ENCODE measurements at places on chromosomes 3 and 15.
A peak's percentile ranks its signal among the peaks of the same experiment; 100 is the strongest.

DNA sequence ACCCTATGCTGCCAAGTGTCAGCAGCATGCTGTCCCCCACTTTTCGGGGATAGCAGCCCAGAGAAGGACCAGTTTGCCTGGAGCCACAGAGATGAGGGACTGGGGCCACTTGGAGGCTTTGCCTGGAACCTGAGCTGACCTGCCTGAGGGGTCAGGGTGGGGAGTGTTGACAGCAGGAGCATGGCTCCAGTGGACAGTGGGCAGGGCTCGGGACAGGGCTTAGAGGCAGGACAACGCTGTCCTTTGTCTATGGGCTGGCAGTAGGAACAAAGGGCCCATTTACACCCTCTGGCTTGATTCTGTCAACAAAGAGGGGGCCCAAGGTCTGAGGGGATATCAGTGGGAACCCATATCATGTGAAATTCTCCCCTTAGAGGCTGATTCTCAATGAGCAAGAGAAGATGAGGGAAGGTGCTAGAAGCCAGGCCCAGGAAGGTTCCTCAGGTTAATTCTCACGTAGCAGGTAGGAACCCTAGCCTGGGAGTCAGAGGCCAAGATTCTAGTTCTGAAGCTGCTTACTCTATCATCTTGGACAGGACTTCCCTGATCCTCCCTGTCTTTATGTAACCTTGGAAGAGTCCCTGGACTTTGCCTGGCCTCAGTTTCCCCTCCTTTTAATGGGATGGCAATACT, 29.7 kb upstream of the HHATL start:
- no peak for DNase-seq

DNA sequence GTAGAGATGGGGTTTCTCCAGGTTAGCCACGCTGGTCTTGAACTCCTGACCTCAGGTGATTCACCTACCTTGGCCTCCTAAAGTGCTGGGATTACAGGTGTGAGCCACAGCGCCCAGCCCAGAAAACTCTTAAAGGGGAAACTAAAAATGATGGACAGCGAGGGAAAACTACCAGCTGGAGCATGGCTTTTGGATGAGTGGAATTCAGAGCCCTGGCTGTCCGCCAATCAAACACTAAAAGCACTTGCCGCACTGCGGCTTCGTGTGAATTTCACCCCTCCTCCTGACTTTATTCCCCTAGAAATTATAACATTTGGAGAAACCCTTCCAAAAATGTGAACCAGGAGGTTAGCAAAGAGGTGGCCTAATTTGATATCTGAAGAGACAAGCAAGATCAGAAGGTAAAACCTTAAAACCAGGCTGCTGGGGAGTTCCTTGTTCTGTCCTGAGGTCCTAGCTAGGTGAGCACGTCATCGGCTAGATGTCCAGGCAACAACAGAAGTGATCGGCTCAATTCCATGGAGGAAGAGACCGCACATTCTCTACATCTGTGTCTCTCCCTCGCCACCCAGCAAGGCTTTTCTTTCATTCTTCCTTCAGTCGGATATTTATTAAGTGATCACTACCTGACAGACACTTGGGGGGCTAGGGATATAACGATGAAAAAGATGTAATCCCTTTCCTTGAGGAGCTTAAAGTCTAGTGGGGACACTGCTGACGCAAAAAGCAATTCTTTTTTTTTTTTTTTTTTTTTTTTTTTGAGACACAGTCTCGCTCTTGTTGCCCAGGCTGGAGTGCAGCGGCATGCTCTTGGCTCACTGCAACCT, 1.7 kb downstream of the TM4SF19 start:
- DNase-seq: no peak

DNA sequence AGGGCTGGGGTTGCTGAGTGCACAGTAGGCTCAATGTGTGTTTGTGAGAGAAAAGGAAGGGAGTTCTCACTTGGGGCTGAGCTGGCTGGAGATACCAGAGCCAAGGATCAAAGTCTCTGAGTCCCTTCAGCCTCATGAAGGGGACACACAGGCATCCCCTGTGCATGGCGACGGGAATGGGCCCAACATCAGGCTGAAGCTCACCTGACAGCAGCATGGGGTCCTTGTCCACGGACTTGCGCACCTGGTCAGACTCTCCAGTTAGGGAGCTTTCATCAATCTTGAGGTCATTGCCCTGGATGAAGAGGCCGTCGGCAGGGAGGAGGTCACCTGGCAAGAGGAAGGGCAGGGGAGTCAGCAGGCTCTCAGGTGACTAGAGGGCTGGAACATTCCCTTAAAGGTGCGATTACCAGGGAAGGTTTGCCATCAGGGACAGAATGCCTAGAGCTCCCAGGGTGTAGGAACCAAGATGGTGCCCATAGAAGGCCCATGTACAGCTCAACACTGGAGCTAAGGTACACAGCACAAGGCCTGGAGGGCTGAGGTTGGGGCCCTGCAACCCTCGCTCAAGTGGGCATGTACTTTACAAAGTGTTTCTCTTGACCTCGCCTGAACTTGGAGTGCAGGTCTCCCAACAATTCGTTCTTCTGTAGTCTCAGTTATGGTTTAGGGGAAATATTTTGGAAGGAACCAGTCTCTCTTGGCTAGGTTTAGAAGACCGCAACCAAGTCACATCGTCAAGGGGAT, 80.0 kb upstream of the SEC13 start:
- no peak for DNase-seq

- peak; percentile 44 for DNase-seq
These were observed 2.2 kb downstream of the FURIN start for GRCh38 chr15:90870354-90871138.

DNA sequence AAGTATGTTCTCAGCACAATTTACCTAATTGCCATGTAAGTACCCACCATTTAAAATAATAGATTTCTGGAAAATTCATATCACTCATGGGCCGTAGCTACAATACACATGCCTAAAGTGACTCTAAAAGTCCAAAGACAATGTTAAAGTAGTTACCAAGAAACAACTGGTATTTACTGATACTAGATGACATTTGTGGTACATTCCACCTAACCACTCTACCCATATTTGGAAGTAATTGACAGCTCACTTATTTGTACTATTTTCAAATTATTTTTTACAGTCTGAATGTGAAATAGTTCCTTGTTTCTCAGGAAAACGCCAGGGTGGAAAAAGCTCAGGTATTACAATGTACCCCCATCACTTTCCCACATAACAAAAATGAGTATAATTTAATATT, 573.0 kb downstream of the MECOM start:
- DNase-seq: no peak

DNA sequence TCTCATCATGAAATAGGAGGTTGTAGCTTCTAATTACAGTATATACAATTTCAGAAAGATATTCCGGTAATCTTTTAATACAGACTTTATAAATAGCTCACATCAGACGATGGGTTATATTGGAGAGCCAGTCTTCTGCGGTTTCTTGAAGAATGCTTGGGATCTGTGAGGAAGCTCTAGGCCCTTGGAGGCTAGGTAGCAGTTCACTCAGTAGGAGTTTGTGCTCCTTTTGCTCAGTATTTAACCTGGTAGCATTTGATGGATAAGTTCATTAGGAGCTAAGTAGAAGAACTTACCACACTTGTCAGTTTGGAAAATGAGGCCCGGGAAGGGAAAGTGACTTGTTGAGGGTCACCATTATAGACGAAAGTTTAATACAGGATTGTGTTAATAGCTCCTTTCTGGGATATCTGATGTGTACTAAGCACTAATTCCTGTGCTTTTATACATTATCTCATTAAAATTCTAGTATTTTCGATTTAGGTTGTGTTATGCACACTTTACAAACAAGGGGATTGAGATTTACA, 2.8 kb downstream of the FNDC3B start:
- DNase-seq: no peak

- no peak for DNase-seq
These were observed 11.0 kb downstream of the PRKCD start for GRCh38 chr3:53171827-53172505.

- DNase-seq: no peak
These were observed 96.1 kb downstream of the KBTBD8 start for GRCh38 chr3:67094167-67094566.

DNA sequence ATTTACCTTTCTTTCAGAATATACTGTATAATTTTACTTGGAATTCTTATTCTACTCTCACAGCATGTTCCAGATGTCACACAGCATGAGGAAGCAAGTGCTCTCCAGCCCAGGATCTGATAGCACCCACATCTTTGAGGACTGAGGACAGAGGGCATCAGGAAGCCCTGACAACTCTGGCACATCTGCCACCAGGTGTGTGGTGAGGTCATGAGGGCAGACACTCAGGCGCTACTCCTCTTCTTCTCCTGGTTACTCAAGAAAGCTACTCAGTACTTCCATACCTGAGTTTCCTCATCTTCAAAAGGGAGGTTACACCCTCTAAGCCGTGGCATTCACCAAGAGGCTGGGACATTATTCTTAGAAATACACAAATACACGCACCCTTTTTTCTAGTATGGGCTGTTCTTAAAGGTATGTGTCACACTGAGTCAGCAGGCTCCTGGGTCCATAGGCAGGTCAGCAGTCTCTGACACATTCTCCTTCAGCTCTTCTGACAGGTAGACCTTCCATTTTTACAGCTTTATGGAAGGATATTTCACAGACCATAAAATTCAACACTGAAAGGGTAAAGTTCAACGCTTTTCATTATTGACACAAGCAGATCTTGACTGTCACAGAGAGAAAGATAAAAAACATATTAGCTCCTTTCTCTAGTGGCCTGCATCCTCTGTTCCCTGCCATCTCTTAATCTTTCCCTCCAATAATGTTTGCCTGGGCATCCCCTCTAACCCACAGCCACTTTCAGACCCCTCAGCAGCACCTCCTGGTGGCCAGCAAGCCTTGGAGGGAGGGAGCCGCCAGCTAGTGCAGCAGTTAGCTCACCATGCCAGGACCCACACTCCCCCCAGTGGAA, 103.2 kb upstream of the TJP1 start:
- DNase-seq: peak; percentile 41

- no peak for DNase-seq
These were observed 38.2 kb downstream of the MRPL46 start for GRCh38 chr15:88428805-88429605.

- no peak for DNase-seq
These were observed 66.2 kb upstream of the UBE2E1 start for GRCh38 chr3:23739536-23739935.

DNA sequence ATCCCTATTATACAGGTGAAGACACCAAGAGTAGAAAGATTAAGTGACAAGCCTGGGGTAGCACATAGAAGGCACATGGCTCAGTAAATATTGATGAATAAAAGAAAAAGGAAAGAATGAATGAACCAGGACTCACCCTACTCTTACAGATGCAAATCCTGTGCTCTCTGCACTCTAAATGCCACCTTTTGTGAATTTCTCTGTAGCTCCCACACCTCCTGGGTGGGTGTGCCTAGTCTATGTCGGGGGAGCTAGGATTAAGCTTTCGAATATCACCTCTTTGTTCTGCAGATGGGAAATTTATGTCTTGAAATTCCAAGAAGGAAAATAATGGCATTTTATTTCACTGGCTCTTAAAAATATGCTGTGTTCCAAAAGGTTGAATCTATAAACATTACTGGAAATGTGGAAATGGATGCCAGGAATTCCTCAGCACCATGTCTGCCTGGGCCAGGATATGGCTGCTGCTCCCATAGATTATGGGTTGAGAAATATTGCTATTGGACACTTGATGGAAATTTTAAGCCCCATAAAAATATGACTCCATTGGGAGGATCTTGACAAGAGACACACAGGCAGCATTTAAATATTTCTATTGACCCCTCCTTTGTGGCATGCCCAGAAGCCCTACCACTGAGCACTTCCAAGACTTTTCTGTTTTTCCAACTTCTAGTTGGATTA, 43.3 kb downstream of the CCNB2 start:
- DNase-seq: no peak

DNA sequence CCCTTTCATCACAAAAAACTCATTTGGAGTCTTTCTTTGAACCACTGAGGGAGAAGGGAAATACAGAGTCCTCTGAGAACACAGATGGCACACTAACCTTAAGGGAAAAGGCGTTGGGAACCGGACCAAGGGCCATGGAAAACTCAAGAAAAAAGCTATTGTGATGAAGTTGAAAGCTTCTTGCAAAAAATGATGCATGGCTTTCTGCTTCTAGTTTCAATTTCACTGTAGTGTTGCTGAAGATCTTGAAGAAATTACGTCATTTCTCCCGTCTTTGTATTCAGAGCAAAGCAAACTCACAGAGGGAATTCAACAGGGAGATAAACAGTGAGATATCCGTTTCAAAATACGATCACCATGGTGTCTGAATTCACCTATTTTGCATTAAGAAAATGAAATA, 642.3 kb upstream of the ADAMTS9 start:
- no peak for DNase-seq

GRCh38 chr15:64071931-64072765, 21.5 kb downstream of the CIAO2A start:
- no peak for DNase-seq

DNA sequence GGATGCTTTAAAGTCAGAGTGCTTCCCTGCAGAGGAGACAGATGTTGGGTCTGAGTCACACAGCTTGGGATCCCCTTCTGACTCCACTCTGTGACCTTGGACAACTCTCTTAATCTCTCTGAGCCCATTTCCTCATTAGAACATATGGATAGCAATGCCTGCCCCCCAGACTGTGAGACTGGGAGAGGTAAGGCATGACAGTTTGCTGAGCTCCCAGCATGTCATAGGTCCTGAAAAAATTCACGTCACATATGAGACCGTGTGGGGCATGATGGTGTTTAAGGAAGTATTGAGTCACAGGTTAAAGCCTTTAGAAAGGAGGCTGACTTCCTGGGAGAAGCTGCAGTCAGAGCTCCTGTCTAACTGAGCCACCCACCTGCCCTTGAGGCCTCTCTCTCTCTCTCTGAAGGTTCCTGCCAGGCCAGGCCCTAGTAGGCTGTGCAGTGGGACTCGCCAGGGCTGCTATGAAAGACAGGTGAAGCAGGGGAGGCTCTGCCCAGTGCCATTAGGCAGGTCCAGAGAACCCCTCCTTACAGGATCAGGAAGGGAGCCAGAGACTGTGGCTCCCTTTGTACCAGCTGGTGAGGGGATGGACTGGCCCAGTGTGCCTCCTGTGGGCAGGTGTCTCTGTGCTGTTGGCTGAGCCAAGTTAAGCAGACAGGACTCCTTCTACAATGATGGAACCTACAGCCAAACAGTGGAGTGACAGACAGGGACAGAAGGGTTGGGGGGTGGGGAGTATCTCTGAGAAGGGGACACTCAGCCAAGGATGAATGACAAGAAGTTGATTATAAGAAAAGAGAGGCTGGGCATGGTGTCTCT, 19.5 kb upstream of the DOCK3 start:
- peak; percentile 29 for DNase-seq

DNA sequence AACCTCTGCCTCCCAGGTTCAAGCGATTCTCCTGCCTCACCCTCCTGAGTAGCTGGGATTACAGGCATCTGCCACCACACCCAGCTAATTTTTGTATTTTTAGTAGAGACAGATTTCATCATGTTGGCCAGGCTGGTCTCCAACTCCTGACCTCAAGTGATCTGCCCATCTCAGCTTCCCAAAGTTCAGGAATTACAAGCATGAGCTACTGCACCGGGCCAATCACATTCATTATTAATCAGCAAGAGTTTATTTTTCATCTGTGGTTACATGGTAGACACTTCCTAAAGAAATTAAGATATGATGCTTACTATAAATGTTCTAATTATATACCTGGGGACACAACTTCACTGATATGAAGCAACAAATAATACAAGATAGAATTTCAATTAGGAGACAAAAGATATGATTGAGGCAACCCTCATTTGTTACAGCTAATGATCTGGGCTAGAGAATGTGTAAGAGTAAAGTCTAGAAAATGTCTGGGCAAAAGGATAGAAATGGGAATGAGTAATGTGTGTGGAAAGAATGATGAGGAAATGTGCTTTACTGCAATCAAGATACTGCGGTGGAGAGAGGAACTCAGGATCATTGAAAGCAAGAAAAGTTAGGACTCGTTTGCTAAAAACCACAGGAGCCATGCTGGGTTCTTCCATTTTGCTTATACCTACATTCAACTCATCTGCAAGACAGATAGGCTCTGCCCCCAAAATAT, 366.8 kb downstream of the ZIC1 start:
- no peak for DNase-seq
